Left forelimb (tissue), 1 donor: ENCODE measurements at places on chromosomes 2 and 18.

- no peak for DNase-seq
Measured at GRCh38 chr2:236712304-236712703, 142.7 kb downstream of the ACKR3 start.

- no peak for DNase-seq
Measured at GRCh38 chr2:18149660-18150246, 271.3 kb downstream of the KCNS3 start.

DNA sequence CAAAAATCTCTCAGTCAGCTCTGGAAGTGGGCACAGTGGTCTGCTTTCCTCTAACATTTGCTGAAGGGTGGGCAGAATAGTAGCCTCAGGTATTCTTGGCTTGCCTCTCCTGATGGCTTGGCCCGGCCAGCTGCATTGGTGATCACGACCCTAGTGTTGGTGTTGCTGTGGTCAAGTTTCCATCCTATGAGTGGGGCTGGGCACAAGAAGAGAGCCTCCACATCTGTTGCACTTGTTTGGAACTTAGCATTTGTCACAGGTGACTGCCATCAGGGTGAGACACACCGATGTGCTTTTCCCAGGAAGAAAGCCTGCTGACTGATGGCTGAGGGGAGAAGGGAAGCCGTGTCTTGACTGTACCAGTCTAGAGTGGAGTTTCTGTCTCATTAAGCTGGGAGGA lies 33.1 kb upstream of the SNORC start:
- no peak for DNase-seq

GRCh38 chr2:63081404-63081803 lies 30.8 kb downstream of the OTX1 start:
- DNase-seq = no peak

- no peak for DNase-seq
Measured at GRCh38 chr2:36700311-36700710, 3.8 kb downstream of the VIT start.

DNA sequence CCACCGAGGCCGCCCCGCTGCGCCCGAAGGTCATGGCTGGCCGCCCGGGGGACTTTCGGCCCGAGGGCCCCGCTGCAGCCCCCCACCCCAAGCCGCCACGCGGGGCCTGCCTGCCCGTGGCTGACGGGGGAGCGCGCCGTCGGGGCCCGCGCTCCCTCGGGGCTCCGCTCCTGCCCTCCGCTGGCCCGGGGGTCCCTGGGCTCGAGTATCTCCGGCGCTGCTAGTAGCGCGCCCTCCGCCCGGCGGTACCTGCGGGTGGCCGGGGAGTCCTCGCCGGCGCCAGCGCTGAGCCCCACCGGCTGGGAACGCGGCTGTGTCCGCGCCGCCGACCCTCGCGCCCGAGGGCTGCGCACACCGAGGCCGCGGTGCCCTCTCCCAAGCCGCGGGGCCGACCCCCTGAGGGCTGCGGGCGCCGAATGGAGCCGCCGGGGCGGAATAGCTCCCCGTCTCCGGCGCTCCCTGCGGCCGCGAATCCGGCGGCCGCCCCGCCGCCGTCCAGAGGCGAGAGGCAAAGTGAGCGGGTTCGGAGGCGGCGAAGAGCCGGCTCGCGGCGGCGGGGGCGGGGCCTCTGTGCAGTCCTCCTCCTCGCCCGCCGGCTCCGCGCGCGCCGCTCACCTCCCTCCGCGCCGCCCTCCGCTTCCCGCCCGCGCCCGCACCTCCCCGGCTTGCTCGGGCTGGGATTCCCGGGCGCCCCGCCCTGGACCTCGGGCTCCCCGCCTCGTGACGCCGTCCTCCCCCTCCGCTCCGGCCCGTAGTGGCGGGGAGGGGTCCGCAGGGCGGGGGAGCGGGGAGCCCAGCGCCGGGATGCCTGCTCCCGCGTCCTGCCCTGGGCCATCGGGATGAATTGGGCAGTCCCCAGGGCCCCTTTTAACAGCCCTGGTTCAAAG lies at the start of gene KCNG3:
KCNG3 (minus strand) TSS at position 515 of the 887 bp plus-strand sequence; CDS start at position 34, 481 bp downstream.
- peak; percentile 74 for DNase-seq

DNA sequence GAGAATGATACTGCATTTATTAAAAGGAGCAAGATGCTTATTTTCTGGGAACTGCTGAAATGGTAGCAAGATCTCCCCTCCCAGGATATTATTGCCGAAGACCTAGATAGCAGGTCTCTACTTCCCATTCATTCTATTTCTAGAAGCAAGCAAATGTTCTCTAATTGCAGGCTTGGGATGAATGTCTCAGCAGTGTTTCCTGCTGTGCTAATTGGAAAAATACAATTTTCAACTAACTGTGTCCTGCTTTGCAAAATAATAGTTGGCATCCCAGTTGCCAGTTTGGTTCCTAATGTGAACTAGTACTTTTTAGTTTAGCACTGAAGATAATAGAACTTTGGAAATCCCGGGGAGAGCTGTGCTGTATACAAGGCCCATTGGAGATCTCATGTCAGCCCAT lies 26.1 kb downstream of the SLC20A1 start:
- no peak for DNase-seq

GRCh38 chr2:144521686-144522085 lies 1.8 kb upstream of the ZEB2 start:
- no peak for DNase-seq

- no peak for DNase-seq
Measured at GRCh38 chr18:59560556-59560955, 136.7 kb downstream of the CCBE1 start.

- DNase-seq = no peak
Measured at GRCh38 chr2:13542642-13543041, 825.9 kb downstream of the TRIB2 start.

DNA sequence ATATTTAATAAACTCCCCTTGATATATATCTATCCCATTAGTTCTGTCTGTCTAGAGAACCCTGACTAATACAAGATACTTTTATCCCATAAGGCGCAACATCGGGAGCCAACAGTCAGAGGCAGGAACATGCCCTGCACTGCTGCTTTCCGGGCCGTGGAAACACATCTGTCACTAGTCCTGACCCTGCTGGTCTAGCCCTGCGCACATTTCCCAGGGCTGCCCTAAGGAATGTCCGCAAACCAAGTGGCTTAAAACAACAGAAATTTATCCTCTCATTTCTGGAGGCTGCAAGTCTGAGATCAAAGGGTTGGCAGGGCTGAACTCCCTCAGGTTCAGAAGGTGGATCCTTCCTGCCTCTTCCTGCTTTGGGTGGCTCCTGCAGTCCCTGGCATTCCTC lies 114.2 kb upstream of the TPO start:
- no peak for DNase-seq

DNA sequence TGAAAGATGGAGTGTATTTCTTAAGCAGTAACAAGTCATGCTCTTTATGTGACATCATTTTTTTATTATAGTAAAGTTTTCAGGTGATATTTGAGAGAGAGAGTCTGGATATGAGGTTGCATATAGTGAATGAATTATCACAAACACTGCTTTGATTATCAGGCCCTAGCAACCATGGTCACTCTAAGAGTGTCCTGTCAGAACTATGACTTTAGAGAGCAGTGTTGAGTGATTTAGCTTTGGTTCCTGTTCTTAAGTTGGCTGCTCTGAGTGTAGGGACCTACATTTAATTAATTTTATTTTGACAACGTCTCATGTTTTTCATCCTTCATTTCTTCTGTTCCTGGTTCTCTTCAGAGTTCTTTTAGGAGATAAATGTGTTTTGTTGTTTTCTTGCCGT lies 275.5 kb downstream of the KCNJ3 start:
- DNase-seq = no peak

DNA sequence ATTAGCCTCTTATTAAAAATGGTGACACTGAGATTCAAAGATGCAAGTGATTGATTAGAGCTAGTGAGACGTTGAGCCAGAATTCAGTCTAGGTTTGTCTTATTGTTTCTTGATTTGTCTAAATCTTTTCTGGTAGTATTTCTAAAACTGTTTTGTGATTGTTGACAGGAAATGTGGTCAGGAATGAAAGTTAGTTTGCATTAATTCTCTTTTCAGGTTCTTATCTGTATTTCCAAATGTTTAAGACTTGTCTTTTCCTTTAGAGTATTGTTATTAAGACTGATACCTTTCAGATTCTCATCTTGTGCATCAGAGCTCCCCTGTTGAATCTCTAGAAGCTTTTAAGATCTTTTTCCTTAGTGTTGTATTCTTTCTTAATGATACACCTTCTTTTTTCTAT lies 89.3 kb downstream of the MBD5 start:
- no peak for DNase-seq

DNA sequence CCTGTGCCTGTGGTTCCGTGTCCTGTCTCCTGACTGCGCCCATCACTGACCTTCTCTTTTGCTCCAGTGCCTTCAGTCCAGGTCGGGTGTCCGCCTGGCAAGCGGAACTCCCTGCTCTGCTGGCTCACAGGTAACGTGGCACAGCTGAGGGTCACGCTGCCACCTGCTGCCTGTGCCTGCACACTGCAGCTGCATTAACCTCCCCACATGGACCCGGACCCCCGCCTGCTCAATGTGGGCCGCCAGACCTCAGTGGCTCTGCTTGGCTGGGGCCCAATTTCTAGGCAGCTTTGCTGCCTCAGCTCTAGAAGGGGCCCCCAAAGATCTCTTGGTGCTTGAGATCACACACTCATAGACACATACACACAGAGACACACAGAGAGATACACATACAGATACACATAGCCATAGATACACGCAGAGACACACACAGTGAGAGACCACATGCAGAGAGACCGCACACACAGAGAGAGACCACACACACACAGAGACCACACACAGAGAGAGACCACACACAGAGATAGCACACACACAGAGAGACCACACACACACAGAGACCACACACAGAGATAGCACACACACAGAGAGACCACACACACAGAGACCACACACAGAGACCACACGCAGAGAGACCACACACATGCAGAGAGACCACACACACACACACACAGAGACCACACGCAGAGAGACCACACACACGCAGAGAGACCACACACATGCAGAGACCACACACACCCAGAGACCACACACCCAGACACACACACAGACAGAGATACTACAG lies 14.9 kb upstream of the CNNM3 start:
- DNase-seq = no peak

- no peak for DNase-seq
Measured at GRCh38 chr18:54948350-54948837, 10.9 kb downstream of the CCDC68 start.

GRCh38 chr2:104786821-104787220 lies 67.1 kb upstream of the POU3F3 start:
- no peak for DNase-seq

DNA sequence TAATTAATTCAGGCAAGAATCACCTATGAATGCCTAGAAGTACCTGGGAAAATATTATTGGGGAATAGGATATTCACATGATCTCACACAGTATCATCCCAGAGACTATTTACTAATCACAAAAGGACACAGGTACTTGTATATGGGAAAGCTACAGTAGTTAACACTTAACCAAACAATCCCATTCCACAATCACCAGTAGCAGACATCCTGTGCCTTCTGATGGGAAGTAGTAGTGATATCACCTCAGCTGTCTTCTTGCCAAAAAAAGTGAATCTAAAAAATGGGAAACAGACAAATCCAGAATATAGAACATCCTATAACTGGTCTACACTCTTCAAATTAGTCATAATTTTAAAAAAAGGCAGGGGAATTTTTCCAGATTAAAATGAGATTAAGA lies 75.6 kb upstream of the CCDC150 start:
- DNase-seq = no peak

GRCh38 chr2:152525277-152525838 lies 190.4 kb downstream of the FMNL2 start:
- DNase-seq = no peak
